Activated T-helper 1 cell treated with anti-CD3 and anti-CD28 coated beads, Interleukin-12 subunit alpha, Interleukin-12 subunit beta, Interleukin-2, Interleukin-4 antibody, amounts not matched to agents 30 ng/mL and 10 ng/mL and 1 ng/mL, durations not matched to agents 14 hours and 24 hours and 36 hours (primary cell): ENCODE measurements at places on chromosomes 16 and 17. TPM values are rescaled to one million over a fixed set of nuclear protein-coding genes. Genes with fewer than 3 reads are reported as not detected.

- no peak for DNase-seq
- no peak overlapping the region for H3K27ac ChIP-seq
- no peaks in the 10 kb centered on the region for H3K27me3 ChIP-seq
- no peak overlapping the region for H3K4me3 ChIP-seq
- H3K4me1 ChIP-seq: no peaks in the 10 kb centered on the region
Measured at GRCh38 chr16:49396206-49396720, 22.7 kb downstream of the C16orf78 start.

DNA sequence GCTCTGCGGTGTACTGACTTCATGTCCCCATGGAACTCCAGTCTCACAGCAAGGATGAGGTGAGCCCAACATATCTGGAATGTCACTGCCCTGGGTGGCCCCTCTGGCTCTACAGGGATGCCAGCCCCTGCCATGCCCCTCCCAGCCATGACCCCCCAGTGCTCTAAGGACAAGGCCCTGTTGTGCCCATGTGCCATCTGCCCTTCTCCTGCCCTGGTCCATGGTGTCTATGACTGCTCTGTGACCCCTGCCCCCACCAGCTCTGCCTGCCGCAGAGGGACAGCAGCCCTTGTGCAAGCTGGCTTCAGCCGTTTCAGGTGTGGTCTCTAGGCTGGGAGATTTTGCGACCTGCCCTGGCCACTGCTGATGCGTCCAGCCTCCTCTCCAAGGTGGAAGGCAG, 40.3 kb downstream of the TK2 start:
- no peaks in the 10 kb centered on the region for H3K27me3 ChIP-seq
- no peak overlapping the region for H3K4me3 ChIP-seq
- peaks cover 17% of the 10 kb centered on the region for H3K4me1 ChIP-seq
- DNase-seq: no peak

DNA sequence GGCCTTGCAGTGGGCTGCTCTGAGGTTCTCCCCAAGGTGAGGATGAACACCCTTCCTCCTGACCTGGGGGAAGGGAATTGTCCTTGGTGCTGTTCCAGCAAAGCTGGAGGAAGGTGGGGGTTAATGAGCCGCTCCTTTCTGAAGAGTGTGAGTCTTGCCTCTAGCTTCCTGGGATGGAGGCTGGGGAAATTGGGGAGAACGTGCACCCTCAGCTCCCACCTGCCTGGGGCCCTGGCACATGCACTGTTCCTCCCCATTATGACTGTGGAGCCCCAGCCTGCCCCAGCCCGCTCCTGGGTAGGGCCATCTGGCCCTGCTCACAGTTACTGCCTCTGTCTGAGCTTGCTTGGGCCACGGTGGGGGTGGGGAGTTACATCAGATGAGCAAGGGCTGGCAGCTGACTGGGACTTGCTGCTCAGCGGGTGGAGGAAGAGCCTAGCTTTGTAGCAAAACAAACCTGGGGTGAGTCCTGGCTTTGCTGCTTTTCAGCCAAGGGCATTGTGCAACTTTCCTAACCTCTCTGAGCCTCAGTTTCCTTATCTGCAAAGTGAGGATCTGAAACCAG, 11.1 kb downstream of the TNS4 start:
- peaks cover 3% of the 10 kb centered on the region for H3K36me3 ChIP-seq
- H3K4me1 ChIP-seq: peaks cover 68% of the 10 kb centered on the region
- DNase-seq: no peak

GRCh38 chr17:27651411-27652345, 20.7 kb downstream of the LGALS9 start:
- H3K4me3 ChIP-seq: no peak overlapping the region
- peak; percentile 39 for DNase-seq
- H3K27me3 ChIP-seq: no peaks in the 10 kb centered on the region
- no peak overlapping the region for H3K27ac ChIP-seq
- H3K36me3 ChIP-seq: peaks cover 11% of the 10 kb centered on the region

GRCh38 chr17:2792366-2793169, 3.7 kb upstream of the RAP1GAP2 start:
- H3K4me1 ChIP-seq: peaks cover 65% of the 10 kb centered on the region
- DNase-seq: peak; percentile 31

GRCh38 chr17:74953134-74953687, 17.5 kb downstream of the OTOP3 start:
- no peak for DNase-seq
- H3K4me3 ChIP-seq: no peak overlapping the region
- peaks cover 7% of the 10 kb centered on the region for H3K27me3 ChIP-seq
- H3K27ac ChIP-seq: no peak overlapping the region

Gene CPNE2
- total RNA-seq: 3.7 and 4.6 TPM in 2 replicates

Gene CEP131
- 17.5 and 18.7 TPM in 2 replicates for total RNA-seq

Gene GID4
- total RNA-seq: 9.6 and 10.0 TPM in 2 replicates
